Suppressor macrophage treated with lipopolysaccharide for 4 hours (primary cell): ENCODE measurements at places on chromosomes 1 and 21.

DNA sequence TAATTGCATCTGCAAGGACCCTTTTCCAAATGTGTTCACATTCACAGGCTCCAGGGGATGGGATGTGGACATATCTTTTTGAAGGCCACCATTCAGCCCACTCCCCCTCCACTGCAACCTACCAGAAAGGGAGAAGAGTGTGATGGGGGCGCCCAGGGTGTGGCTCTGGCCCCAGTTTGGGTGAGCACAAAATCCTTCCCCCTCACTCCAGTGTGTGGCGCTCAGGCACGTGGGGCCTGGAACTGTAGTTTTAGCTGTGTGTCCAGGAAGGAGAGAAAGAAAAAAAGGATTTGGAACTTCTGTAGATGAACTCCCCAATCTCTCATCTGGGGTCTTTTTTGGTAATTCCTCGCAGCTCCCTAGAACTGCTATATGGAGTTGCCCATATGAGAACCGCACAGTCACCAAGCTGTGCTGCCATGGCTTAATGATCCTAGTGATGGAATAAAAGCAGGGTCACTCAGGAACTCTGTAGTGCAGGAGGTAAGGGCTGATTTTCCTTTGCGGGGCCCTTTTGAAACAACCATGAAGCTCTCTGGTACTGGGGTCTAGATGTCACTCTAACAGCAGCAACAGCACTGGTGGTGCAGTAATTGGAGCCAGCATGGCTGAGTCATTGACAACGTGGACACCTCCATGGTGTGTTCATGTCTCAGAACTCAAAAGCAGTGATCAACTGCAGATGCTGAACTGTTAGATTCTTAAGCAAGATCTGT is 17.0 kb downstream of the AGT start:
- DNase-seq, result no peak

DNA sequence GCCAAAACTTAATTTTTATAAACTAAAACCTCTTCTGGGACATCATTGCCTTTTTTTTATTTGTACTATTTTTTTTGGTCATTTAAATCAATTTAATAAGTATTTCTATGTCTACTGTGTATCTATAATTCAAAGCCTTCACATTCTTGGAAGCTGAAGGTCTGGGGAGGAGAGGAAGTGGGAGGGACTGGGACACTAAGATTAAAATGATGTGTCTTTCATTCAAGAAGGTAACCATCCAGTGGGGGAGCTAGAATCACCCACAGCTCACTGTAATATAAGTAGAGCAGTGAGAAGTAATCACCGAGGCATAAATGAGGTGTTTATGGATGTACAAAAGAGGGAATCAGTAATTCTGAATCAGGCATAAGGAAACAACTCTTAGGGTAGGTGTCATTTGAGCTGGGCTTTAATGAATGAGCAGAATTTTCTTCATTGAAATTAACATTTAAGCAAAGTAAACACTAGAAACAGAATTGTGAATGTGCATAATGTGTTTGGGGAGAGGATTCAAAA is 52.8 kb downstream of the PTGER3 start:
- DNase-seq, result no peak

GRCh38 chr1:162323023-162323422 is 53.6 kb downstream of the SPATA46 start:
- DNase-seq, result no peak

- DNase-seq, result no peak
Measured at GRCh38 chr1:111212634-111213335, 12.3 kb upstream of the DENND2D start.

- no peak for DNase-seq
Measured at GRCh38 chr1:180696361-180696760, 64.5 kb downstream of the XPR1 start.

DNA sequence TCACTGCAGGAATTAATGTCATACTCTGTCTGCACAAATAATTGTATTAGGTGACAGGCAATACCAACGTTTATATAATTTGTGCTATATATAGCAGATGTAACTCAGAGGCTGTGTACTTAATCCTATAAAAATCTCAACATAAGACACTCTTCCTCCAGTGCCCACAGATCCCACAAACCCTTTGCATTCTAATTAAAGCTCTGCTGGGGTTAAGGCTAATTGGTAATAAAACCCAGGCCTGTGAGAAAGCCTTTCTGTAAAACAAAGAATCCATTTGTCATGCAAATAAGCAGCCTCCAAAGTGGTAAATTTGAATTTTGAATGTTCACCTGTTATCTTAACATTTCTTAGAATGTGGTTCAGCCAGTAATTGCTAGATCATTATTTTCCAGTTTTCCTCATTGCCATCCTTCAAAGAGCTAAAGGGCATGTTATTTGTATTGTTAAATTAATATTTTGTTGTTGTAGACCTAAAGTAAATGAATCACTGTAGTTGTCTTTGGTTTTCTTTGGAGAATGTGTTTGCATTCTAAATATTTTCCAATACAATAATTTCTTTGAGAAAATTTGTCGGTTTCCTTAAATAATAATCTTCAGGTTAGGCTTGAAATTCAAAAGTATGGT is 46.3 kb upstream of the PRDX6 start:
- no peak for DNase-seq

GRCh38 chr1:175841738-175842187 is 98.4 kb upstream of the TNR start:
- no peak for DNase-seq

DNA sequence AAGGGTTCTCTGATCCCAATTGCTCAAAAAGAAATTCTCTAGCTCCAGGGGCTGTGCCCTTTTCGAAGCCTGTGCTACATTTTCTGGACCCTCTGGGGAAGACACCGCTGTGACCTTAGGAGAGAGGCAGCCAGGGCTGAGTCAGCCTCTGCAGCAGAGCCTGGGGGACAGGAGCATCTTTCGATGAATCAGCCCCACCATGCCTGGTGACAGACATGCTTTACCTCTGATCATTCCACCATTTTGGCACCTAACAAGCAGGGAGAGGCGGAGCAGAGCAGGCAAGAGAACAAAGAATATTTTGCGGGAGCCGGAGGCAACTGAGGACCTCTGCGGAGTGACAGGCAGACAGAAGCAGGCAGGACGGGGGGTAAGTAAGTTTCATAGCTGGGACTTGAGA is 84.9 kb downstream of the VWA5B1 start:
- DNase-seq, result no peak

GRCh38 chr1:44602634-44603628 is 71.3 kb downstream of the TMEM53 start:
- DNase-seq, result no peak

GRCh38 chr1:63874278-63874880 is 100.6 kb downstream of the ROR1 start:
- no peak for DNase-seq
